Thoracic aorta (tissue), 2 donors: ENCODE measurements at places on chromosomes 2 and 18.

- no peak for DNase-seq
Observed at GRCh38 chr2:127776122-127776780, 34.7 kb downstream of the WDR33 start.

GRCh38 chr2:58629545-58630119 lies 388.5 kb upstream of the FANCL start:
- DNase-seq = no peak

GRCh38 chr2:42456126-42456839 lies 37.5 kb downstream of the KCNG3 start:
- no peak for DNase-seq

- DNase-seq = no peak
Observed at GRCh38 chr2:173815772-173816171, 149.4 kb downstream of the SP3 start.

GRCh38 chr2:55120634-55121359 lies 70.5 kb upstream of the RTN4 start:
- no peak for DNase-seq

DNA sequence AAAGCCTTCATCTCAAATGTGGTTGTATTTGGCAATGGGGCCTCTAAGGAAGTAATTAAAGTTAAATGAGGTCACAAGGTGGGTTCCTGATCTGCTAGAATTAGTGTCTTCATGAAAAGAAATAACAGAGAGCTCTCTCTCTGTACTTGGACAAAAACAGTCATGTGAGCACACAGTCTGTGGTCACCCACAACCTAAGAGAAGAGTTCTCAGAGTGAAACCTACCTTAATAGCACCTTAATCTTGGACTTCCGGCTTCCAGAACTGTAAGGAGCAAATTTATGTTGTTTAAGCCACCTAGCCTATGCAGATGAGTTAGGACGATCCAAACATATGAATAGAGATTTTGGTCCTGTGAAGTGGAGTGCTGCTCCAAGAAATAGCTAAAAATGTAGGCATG lies 758.9 kb downstream of the LRRTM4 start:
- no peak for DNase-seq

DNA sequence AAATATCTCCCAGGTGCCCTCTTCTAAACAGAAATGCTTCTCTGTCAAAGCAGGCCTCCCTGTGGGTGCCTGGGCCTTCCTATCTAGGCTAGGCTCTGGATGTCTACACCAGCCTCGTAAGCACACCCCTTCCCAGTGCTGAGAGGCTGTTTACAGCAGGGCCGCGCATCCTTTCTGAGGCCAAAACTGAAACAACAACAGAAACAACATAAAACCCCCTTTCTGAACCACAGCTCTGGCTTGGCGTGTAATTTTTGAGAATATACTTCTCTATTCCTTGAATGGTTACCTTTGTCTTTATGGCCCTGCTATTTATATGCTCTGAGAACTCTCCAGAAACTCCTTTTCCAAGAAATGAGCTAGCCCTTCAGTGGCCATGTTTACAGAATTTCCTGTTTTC lies 118.4 kb downstream of the BCL2L11 start:
- DNase-seq = no peak

DNA sequence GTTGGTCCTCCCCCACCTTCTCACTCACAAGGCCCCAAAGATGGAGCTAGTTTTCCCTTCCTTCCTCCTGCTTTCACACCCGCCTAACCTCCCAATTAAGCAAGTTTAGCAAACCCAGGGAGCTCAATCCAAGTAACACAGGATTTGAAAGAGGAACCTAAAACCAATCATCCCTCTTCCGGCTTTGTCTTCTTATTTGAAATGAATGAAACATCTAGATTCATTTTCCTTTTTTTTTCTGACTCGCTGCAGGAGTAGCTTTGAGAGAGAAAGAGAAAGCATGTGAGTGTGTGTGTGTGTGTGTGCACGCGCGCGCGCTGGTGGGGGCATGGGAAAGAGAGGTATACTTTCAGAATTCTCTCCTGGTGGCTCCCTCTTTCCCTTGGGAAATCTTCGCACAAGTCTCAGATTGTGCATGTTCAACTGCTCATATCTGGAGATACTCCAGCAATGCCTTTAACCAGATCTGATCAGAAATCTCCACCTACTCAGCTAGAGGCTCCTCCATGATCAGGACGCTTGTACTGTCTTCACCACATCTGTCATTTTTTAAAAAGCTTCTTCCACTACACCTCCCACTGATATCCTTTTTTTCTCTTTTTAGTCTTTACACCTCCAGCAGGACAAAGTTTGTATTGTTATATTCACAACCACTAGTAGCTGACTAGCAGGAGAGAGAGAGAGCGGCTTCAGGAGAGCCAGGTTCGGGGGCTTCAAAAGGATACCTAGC lies 1.7 kb downstream of the SLC8A1 start:
- DNase-seq = no peak

DNA sequence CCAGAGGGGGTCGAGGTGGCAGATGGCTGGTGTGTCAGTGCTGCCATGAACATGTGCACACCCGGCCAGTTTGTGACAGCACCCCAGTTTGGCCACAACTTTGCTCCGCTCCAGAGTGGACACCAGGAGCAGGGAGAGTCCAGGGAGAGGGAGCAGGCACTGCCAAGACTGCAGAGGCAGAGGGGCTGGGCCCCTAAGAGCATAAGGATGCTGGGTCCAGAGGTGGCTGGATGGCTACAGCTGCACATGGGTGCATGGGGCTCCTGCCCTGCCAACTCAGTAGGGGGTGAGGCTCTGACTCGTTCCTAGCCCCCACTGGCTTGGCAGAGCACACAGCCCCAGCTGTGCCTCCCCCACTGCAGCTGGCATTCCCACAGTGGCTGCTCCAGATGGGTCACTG lies 999.2 kb upstream of the CRIM1 start:
- no peak for DNase-seq

DNA sequence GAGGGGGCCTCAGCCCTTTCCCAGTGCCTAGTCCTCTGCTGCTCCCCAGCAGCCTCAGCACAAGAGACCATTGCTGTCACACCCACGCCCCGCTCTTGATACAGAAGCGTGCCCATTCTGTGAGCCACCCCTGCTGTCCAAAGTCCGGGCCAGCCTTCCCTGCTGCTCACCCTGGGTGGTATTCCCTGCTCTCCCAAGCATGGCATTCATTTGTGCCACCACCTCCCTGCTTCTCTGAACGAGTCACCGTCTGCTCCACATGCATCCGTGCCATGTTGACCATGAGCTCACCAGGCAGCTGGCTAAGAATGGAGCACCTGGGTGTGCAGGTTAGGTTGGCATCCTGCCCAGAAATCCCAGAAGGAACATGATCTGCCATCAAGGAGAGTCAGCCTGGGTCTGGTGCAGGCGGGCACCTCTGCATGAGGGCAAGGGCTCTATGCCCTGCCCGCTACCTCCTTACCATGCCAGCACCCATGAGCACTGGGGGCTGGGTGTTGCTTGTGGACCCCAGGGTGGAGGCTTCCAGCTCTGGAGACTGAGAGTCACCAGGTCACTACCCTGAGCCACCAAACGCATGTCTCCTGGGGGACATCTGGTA lies 63.0 kb downstream of the TWIST2 start:
- no peak for DNase-seq
